Head of caudate nucleus (tissue), 42 donors: ENCODE measurements at places on chromosomes 1 and 21.

DNA sequence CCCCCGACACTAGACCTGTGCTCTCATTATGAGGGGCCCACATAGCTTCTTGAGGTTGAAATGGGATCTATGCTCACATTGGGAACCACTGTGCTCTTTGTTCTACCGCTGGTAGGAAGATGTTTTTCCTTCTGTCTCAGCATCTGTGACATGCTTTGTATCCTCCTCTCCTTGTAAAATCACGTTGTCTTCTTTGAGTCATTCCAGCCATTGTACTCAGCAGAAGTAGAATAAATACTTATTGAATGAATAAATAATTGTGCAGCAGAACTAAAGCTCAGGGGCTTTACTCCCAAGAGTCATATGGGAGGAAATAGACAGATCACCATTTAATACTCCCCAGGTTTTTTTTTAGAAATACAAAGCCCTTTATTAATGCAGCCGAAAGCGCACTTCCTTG, 66.3 kb upstream of the EDEM3 start:
- no peak for DNase-seq

DNA sequence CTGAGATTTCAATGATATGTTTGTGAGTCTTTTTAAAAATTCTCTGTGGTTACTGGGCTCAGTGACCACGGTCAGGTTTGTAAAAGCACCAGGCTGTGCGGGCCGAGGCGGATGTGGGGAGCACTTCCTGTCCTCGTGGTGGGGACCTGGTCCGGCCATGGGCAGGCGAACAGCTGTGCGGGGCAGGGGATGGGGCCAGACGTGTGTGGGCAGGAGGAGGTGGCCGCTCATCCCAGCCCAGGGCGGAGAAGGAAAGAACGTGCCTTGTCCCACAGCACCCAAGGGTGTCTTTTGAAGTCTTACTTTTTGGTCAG, 5.2 kb upstream of the OXCT2 start:
- DNase-seq = peak; percentile 13

DNA sequence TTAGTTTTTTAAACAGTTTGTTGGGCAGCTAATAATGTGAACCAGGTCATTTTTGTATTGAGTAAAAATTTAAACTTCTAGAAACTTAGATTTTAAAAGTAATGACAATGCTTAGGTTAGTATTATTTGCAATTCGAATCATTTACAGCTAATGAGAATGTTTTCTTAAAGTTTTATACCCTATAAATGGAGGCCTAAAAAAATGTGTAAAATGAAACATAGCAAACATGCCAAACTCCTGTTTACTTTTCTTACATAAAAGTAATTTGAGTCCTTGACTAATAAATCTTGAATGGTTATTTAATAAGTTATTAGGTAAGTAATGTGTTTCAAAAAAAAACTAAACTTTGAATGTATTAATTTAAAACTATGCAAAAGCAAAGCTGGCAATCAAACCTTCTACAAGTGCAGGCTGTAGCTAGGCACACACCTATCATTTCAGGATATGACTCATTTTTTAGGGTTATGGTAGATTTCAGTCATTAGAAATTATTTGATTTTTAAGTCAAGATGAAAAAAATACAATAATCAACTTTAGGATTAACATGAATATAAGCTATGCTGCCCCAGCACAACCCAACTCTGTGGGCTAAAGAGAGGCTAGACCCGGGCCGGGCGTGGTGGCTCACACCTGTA, 41.5 kb downstream of the CLSTN1 start:
- DNase-seq = no peak

GRCh38 chr1:6805004-6805416, 19.8 kb downstream of the CAMTA1 start:
- no peak for DNase-seq

DNA sequence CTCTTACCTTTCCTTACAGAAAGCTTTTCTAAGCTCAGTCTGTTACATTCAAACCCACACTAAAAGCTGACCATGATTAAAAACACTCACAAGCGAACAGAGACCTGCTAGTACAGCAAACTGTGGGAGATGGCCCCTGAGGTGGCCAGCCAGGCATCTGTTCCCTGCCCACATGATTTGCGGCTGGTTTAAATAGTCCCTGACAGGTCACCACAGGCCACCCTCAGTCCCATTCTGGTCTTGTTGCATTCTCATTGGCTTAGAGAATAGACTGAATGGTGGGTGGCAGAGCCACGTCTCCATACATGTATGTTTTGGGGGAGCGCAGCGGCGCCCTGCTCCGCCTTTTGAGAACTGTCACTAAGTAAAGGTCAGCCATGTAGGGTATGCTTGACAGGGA, 2.3 kb upstream of the ACTA1 start:
- no peak for DNase-seq

GRCh38 chr1:186474208-186474607, 13.3 kb upstream of the PDC start:
- DNase-seq = no peak

- no peak for DNase-seq
Observed at GRCh38 chr1:43199093-43199726, 27.1 kb downstream of the CFAP57 start.

DNA sequence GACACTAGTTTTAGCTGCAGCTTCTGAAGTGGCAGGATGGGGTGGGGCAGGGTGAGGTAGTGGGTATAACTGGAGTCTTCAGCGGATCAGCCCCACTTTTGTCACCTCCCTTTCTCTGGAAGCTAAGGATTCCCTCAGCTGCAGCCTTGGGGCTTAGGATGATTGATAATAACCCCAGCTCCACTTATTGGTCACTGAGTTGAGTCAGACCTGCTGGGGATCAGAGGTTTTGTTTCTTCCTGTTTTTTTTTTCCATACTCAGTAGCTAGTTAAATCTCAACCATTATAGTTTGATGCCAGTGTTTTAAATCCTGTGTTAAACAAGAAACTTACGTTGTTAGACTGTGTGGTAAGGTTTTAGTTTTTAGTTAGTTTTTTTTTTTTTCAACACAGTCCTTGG, 57.2 kb downstream of the LAMC1 start:
- no peak for DNase-seq

- DNase-seq = no peak
Observed at GRCh38 chr21:44612669-44613229, 870 bp downstream of the KRTAP10-8 start.

GRCh38 chr1:100799548-100799947, 80.0 kb downstream of the VCAM1 start:
- DNase-seq = no peak

DNA sequence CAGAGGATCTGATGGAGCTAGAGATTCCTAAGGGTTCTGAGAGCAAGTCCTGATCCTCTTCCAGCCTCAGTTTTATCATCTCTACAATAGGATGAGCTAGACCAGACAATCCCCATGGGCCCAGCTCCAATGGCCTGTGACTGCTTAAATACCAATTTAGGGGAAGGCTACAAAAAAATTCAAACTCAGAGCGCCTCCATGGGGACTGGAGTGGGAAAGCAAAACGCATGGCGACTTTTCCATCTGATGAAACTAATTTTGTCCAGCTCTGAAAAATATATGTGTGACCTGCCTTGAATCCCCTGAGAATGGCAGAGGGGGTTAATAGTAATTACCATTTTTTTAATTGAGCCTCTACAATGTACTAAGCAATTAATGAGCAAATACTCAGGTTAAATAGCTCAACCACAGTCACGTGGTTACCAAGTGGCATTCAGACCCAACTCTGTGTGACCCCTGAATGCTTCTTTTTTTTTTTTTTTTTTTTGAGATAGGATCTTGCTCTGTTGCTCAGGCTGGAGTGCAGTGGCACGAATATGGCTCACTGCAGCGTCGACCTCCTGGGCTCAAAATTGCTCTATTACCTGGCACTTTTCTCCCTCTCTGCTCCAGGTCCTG, 8.4 kb downstream of the EXTL1 start:
- DNase-seq = no peak

- DNase-seq = peak; percentile 40
Observed at GRCh38 chr1:174965362-174966007, 34.3 kb upstream of the CACYBP start.

GRCh38 chr1:12754738-12755137, 8.7 kb downstream of the CFAP107 start:
- no peak for DNase-seq

GRCh38 chr1:56992318-56993125, 26.7 kb upstream of the C8B start:
- DNase-seq = no peak

DNA sequence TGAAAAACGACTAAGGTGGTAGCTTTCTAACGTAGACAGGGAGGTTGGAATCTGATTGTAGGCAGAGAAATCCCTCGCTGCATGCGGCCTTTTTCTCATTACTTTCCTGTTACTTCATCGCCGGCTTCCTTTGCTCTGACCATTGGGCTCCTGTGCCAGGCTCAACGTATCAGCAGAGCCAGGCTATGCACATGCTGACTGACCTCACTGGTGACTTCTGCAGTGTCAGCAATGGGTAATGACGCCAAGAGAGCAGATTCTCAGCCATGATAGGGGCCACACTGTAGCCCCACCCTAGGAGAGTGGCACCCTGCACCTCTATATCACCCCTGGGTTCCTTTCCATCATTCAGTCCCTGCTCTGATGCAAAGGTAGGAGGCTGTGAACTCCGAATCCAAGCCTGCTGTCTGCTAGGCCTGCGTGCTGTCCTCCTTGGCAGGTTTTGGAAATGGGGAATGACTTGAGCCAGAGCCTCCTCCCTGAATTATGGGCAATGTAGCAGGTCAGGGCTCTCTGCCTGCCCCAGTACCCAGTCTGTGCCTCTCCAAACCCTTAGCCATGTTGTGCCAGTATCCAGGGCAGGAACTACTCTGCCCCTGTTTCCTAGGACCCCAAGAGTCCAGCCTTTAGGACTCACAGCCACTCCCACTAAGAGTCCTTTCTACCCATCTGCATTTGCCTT, 11.4 kb downstream of the PPFIA4 start:
- peak; percentile 37 for DNase-seq

DNA sequence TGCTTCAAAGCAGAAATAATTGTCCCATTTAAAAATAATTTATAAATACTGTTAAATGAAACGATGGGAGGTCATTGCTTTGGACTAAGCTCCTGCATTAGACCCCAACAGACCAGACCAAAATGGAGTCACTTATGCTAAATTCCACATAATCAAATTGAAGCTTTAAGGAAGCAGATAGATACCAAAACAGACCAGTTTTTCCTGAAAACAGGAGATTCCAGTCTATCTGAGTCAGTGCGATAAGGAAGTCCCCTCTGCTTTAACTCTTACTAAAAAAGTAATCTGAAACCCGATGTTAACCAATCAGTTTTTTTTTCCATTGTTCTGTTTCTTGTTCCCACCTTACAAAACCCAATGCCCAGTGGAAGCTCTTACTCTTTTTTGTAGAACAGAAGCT, 16.2 kb upstream of the DNASE2B start:
- DNase-seq = no peak

DNA sequence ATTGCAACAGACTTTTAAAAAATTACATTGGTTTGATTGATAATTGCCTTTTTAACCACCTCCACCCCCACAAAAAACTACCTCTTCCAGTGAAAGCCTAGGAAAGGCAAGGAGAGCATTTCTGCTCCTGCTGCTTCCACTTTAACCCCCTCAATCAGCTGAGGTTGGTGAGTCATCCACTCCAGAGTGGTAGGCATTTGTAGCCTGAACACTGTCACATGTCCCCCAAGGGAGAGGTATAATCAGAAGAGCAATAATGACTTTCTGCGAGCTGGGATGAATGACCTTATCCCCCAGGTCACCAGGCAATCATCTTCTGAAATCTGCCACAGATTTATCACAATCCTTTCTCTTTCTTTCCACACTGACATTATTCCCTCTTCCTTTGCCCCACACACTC, 126.6 kb upstream of the CAMK1G start:
- peak; percentile 35 for DNase-seq

GRCh38 chr1:2645143-2645542, 12.3 kb upstream of the MMEL1 start:
- no peak for DNase-seq

- DNase-seq = peak; percentile 82
Observed at GRCh38 chr1:149888247-149888998, 10.9 kb upstream of the BOLA1 start.

DNA sequence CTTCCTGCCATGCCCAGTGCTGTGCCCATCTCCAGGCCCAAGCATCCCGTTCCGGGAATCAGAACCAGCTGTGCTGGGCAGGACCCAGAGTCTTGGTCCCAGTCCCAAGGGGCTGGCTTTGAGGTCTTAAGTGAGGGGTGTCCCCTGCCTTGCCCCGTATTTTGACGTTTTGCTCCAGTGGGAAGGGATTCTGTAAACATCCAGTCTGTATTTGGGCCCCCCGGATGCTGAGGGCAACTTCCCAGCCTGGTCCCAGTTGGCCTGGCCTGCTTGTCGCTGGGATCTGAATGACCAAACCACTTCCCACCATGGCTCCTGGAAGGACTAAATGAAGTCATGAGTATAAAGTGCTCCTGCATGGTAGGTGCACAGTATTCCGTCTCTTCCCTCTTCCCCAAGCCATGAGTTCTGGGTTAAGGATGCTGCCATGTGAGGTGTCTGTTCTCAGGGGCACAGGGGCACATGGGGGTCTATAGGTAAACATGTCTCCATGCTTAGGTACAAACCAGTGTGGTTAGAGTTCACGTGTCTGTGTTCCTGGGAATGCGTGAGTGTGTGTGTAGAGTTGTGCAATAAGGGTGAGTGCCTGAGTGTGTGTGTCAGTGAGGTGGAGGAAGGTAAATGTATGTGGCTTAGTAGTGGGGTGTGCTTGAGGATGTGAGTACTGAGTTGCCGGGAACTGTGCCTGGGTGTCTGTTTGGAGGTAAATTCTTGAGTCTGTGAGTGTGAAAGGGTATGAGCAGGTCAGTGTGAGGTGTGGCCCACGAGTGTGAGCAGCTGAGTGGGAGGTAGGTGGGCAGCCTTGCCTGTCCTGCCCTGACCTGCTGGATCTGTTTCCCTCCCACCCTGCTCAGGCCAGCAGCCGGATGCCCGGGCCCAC, 1.5 kb downstream of the B4GALT2 start:
- no peak for DNase-seq

DNA sequence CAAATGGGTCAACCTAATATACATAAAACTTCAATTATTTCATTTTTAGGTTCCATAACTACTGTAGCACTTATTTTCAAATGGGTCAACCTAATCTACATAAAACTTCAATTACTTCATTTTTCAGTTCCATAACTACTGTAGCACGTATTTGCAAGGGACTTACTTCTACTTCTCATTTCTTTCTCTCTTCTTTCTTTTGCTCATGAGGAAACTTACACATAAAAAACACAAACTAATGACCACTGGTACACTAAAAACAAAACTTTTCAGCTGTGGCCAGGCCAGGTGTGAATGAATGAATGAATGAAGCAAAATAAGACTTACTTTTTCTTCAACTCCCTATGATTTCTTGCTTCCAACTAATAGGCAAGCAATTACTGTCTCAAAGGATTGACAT, 11.7 kb downstream of the SYDE2 start:
- DNase-seq = no peak
